Esophagus muscularis mucosa (tissue), 4 donors: ENCODE measurements at places on chromosomes 5 and 9. TPM values are rescaled to one million over a fixed set of nuclear protein-coding genes. Genes with fewer than 3 reads are reported as not detected.

GRCh38 chr5:139635606-139636206 is 12.4 kb upstream of the CXXC5 start:
- H3K4me1 ChIP-seq = peaks cover 53% of the 10 kb centered on the region
- peak overlapping the region; percentile 77 for H3K27ac ChIP-seq
- H3K36me3 ChIP-seq = no peaks in the 10 kb centered on the region
- peak; percentile 93 for DNase-seq

- H3K27me3 ChIP-seq = no peaks in the 10 kb centered on the region
- DNase-seq = no peak
- no peaks in the 10 kb centered on the region for H3K4me1 ChIP-seq
- no peak overlapping the region for H3K4me3 ChIP-seq
These were observed 18.9 kb downstream of the AMBP start for GRCh38 chr9:114059047-114059803.

DNA sequence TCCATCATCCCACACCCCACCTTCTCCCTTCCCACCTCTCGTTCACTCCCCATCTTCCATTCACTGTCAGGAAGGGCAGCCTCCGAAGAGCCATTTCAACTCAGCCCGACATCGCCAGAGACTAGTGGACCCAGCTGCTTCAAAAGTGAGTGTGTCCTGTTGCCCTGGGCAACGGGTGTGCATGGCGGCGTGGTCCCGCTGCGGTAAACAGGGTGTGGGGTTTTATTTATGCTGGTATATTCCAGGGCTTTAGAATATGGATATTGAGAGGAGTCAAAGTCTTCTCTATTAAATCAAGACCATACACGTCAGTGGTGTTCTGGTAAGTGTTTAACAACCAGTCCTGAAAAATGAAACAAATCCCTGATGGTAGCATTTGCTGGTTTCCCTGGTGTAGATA is 274.5 kb downstream of the MAST4 start:
- no peak for DNase-seq
- H3K4me3 ChIP-seq = no peak overlapping the region
- H3K27me3 ChIP-seq = no peaks in the 10 kb centered on the region
- no peaks in the 10 kb centered on the region for H3K4me1 ChIP-seq

DNA sequence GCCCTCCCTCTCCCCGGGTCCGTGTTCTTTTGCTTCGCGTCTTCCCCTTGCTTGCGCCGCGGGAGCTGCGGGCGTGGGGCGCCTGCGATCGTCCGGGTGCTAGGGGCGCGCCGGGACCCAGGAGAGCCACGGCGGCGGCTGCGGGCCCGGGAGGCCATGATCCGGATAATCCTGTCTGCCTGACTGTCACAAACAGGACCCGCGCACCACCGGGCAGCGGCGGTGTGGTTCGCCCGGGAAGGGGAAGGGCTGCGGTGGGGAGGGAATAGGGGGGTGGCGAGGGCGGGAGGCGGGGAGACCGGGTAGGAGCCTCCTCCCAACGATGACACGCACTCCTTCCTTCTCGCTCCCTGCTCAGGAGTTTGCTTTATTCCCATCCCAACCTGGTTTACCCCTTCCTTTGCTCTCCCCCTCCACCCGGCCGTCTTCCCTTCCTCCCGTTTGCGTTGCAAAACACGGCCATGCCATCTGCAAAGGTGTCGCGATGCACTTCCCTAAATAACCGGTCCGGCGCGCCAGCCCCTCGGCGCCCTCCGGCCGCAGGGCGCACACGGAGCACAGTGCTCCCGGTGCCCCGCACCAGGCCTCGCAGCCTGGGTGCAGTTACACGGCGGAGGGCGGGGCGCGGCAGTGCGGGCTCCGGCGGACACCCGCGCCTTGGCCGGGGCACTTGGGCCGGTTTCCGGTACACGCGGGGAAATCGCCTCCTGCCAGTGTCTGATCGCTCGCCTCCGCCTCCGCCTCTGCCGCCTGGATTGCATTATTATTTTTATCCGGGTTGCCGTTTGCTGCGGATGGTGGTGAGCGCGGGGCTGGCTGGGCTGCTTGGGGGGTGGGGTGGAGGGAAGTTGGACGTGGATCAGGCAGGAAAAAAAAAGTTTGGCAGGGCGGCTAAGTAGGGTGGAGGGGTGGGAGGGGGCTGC is 1.5 kb downstream of the SMARCA2 start:
- peak; percentile 93 for DNase-seq
- H3K4me3 ChIP-seq = peak overlapping the region; percentile 83
- H3K36me3 ChIP-seq = no peaks in the 10 kb centered on the region

The ANKRD34B gene
- not detected for total RNA-seq
